GM06990 (cell line): ENCODE measurements at places on chromosomes 12 and 14.

- no peak for DNase-seq
Measured at GRCh38 chr12:94616203-94616729, 34.1 kb downstream of the TMCC3 start.

- no peak for DNase-seq
Measured at GRCh38 chr12:51330186-51330585, 6.2 kb upstream of the BIN2 start.

GRCh38 chr12:94405413-94406116 lies 54.1 kb downstream of the CEP83 start:
- DNase-seq: peak; percentile 40

DNA sequence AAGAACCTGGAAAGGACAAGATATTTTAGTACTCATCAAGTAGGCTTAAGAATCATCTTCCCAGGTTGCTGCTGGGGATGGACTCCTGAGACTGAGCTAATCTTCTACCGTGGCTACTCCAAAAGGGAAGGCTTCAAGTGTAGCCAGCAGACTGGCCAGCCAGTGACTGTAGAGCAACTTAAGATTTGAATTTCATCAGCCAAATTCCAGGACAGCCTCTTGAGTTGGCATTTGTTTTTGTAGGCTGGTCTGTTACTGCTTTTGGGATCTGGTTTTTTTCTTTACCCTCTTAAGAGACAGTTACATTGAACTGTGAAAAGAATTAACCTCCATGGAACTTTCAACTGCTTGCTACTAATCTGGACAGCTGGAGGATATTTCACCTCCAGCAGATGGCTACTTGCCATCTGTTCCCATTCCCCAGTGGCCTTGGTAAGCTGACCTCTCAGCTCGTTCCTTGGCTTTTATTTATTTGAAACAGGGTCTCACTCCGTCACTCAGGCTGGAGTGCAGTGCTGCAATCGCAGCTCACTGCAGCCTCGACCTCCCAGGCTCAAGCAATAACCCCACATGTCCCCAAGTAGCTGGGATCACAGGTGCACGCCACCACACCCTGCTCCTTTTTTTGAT lies 20.7 kb downstream of the VTI1B start:
- DNase-seq: no peak

GRCh38 chr14:55752580-55753390 lies 172.8 kb downstream of the KTN1 start:
- DNase-seq: no peak

- no peak for DNase-seq
Measured at GRCh38 chr12:42810006-42810405, 220.5 kb upstream of the PRICKLE1 start.

- no peak for DNase-seq
Measured at GRCh38 chr14:55711175-55711811, 131.3 kb downstream of the KTN1 start.

DNA sequence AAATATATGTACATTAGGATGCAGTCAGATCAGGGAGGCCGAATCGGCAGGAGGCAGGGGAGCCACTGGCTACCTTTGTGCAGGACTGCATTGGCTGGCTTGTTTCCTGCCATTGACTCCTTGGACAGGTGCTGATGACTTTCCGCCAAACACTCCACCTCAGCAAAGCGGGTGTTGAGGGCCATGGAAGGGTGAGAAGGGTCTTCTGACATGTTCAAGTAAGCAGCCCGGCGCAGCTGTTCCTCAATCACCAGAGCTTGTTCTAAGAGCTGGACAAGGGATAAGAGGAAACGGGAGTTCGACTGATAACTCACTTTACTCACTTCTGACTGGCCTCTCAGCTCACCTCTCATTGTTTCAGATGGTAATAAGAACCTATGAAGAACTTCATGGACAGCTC lies 4.9 kb upstream of the NOP2 start:
- DNase-seq: no peak

GRCh38 chr14:81392976-81393643 lies 7.0 kb downstream of the STON2 start:
- DNase-seq: no peak

GRCh38 chr12:115257791-115258190 lies 573.8 kb upstream of the TBX3 start:
- DNase-seq: no peak

DNA sequence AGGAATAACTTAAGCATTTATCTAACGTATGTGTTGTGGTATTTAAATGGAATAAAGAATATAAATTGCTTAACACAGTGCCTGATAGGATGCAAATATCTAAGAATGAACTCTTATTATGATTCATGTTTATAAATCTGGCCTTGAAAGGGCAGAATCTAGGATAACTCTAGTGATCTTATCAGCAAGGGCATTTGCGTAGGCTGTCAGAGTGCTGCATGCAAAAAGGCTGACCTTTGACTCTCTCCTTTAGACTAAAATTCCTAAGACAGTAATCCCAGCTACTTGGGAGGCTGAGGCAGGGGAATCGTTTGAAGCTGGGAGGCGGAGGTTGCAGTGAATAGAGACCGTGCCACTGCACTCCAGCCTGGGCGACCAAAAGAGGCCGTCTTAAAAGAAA lies 31.3 kb upstream of the ANP32D start:
- DNase-seq: no peak

GRCh38 chr14:26017270-26017669 lies 580.6 kb downstream of the NOVA1 start:
- DNase-seq: no peak

DNA sequence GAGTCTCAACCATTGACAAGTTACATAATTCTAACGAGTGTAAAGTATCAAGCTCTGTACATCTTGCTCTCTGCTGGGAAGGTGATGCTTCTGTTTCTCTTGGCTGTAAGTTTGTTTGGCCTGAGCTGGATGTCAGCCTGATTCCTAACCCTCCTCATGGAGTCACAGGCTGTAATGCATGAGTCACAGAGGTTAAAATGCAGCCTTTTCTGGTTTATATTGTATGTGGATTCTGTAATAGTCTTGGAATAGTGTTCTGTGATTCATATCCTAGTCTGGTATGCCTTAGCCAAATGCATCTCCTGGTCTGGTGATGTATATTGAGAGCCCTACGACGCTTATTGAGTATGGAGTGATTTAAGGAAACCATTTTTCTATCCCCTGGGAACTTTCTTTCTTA lies 104.5 kb upstream of the FRMD6 start:
- DNase-seq: no peak

- DNase-seq: no peak
Measured at GRCh38 chr14:78683206-78683605, 513.0 kb downstream of the NRXN3 start.

DNA sequence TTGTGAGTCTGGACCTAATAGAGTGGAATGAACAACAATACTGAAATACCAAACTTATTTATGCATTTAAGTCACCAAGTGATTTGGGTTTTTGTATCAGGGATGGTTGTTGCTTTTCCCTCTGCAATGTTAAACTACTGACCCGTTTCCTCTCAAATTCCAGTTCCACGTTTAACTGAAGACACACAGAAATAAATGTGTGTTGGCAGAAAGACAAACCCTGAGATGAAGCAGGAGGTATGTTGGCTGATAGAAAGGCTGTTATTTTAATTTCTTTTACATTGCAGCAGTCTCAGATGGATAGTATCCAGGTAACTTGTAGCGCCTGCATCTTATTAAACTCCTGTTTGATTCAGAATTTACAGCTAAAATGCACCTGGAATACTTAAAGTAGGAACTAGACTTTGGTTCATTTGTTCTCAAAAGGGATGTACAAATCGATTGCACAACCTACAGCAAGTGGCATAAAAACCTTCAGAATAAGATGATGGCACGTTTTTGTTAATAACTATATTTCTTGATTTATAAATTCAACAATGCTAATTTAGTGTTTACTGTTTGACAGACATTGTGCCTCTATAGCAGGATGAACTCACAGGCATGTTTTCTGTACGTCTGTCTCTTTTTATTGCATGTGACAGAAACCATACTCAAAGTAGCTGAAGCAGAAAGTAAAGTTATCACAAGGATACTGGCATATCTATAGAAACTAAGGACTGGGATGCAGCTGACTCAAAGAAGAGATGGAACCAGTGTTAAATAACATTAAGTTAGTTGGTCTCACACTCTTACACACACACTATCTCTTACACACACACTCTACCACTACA lies 405.7 kb downstream of the ZFP36L1 start:
- no peak for DNase-seq

GRCh38 chr12:5230861-5231260 lies 187.2 kb downstream of the KCNA5 start:
- DNase-seq: no peak

DNA sequence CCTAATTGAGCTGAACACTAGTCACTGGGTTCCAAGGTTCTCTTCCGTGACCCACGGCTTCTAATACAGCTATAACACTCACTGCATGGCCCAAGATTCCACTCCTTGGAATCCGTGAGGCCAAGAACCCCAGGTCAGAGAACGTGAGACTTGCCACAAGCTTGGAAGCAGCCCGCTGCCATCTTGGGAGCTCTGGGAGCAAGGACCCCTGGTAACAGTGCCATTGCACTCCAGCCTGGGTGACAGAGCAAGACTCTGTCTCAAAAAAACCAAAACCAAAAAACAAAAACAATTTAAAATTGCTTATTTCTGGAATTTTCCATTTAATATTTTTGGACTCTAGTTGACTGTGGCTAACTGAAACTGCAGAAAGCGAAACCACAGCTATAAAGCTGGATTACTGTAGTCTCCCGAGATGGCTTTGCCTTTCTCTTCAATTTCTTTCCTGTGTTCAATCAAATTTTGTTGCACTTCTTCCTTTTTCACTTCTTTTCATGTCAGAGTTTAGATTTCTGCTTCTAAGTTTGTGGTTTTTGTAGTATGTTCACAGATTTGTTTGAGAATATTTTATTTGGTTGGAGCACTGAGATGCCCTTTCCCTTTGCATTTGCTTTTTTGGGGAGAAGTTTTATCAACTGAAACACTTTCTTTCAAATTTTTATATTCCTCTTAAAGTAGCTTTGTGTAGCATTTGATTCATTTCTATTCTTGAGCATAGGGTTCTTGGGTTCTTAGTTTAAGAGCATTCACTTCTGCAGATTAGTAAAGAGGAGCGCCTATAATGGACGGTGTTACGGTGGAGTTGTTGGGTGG lies 44.6 kb downstream of the DDHD1 start:
- no peak for DNase-seq

DNA sequence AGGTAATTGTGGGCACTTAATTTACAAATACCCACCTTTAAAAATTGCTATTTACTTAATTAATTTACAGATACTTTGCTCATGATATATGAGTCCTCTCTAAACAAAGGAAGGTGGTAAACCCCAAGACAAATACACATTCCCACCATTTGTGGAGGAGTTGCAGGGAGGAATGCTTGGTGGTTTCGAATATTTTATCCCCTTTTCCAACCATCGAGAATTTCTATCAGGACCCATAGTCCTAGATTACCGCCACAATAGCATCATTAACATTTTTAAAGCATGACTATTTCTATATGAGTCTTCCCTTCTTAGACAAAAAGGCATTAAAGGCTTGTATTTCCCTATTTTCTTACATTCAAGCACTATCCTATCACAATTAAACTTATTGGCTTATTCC lies 34.2 kb upstream of the PLEKHA5 start:
- no peak for DNase-seq

DNA sequence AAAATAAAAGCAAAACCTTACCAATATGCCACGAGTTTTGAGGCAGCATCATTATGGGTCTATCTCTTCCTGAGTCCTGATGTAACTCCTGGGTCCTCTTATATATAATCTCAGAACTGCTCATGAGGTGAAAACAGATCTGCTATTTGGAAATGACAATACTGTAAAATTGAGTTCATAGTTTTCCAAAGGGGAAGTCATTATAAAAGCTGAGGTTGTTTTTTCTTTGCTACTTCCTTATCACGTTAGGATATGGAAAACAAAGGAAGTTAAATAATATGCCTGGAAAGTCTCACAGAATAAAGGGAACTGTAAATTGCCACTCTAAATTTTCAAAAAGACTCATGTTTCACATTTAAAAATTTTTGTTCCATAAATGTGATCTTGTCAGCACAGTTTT lies at the start of gene CD163L1:
Gene CD163L1, minus strand, starts transcription at position 78 of the 400 bp plus-strand sequence. Its CDS starts 26 bp downstream, at position 52.
- DNase-seq: no peak

GRCh38 chr14:30195941-30196340 lies 268.3 kb upstream of the PRKD1 start:
- no peak for DNase-seq

GRCh38 chr12:57086493-57087009 lies 2.4 kb upstream of the NAB2 start:
- peak; percentile 72 for DNase-seq

DNA sequence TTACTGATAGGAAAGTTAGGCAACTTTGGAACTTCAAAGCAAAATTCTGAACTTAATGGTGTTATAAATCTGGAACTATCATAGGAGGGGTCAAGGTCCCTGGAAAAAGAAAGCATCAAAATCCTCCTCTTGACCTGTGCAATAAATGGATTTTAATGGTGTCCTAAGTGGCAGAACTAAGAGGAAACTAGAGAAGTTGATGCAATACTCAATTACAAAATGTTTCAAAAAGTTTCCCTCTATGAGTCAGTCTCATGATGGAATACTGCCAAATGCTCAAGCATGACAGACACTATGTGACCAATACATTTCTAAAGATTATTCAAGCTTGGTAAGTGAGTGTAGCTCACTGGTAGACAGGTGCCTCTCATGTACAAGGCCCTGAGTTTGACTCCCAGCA lies 47.7 kb upstream of the ERGIC2 start:
- DNase-seq: peak; percentile 30

GRCh38 chr12:109687250-109687649 lies 26.4 kb upstream of the FAM222A start:
- DNase-seq: no peak

GRCh38 chr14:105531894-105532623 lies 5.7 kb downstream of the TMEM121 start:
- DNase-seq: no peak
